AG04450 (cell line): ENCODE measurements at places on chromosomes 12 and 14. TPM values are rescaled to one million over a fixed set of nuclear protein-coding genes. Genes with fewer than 3 reads are reported as not detected.

PLEKHG7 gene
- 0.05 and 0.09 TPM in 2 replicates for polyA plus RNA-seq

RNASE3 gene
- not detected in 2 replicates for polyA plus RNA-seq

GLIPR1L1 gene
- polyA plus RNA-seq, result not detected in 2 replicates

IFI27L2 gene
- polyA plus RNA-seq, result 81.9 and 122 TPM in 2 replicates

AICDA gene
- polyA plus RNA-seq, result not detected in 2 replicates

CDCA3 gene
- polyA plus RNA-seq, result 11.6 and 12.5 TPM in 2 replicates

LUM gene
- polyA plus RNA-seq, result 236 and 307 TPM in 2 replicates

SYT1 gene
- polyA plus RNA-seq, result 5.0 and 6.8 TPM in 2 replicates

WSCD2 gene
- not detected in 2 replicates for polyA plus RNA-seq

ESYT1 gene
- 127 and 140 TPM in 2 replicates for polyA plus RNA-seq

LRRC10 gene
- not detected in 2 replicates for polyA plus RNA-seq

TMPRSS12 gene
- polyA plus RNA-seq, result not detected in 2 replicates

IAPP gene
- polyA plus RNA-seq, result not detected in 2 replicates

CMA1 gene
- not detected in 2 replicates for polyA plus RNA-seq

CNTN1 gene
- polyA plus RNA-seq, result 0.10 and 0.19 TPM in 2 replicates

RASSF9 gene
- polyA plus RNA-seq, result 0.06 and 0.16 TPM in 2 replicates

CHGA gene
- polyA plus RNA-seq, result not detected in 2 replicates

SIX4 gene
- polyA plus RNA-seq, result 17.7 and 21.8 TPM in 2 replicates

CCDC38 gene
- not detected in 2 replicates for polyA plus RNA-seq

EPYC gene
- polyA plus RNA-seq, result 0.11 TPM in 1 of 2 replicates, not detected in the other

TMEM63C gene
- polyA plus RNA-seq, result not detected in 2 replicates

PTGR2 gene
- polyA plus RNA-seq, result 4.5 and 6.9 TPM in 2 replicates

RGS6 gene
- not detected in 2 replicates for polyA plus RNA-seq

SERPINA3 gene
- polyA plus RNA-seq, result 1.8 and 2.4 TPM in 2 replicates

FOXG1 gene
- not detected in 2 replicates for polyA plus RNA-seq

SPTSSA gene
- 21.9 and 32.5 TPM in 2 replicates for polyA plus RNA-seq

LYZ gene
- polyA plus RNA-seq, result not detected in 2 replicates

RNASE4 gene
- 15.8 and 19.0 TPM in 2 replicates for polyA plus RNA-seq

CD63 gene
- polyA plus RNA-seq, result 1,757 and 1,955 TPM in 2 replicates

TEAD4 gene
- polyA plus RNA-seq, result 10.3 and 14.1 TPM in 2 replicates

TPPP2 gene
- polyA plus RNA-seq, result not detected in 2 replicates

OR4E2 gene
- polyA plus RNA-seq, result not detected in 2 replicates

CACNA2D4 gene
- polyA plus RNA-seq, result 0.22 and 0.36 TPM in 2 replicates

COX6A1 gene
- polyA plus RNA-seq, result 414 and 536 TPM in 2 replicates

LMNTD1 gene
- 0.57 TPM in 2 replicates for polyA plus RNA-seq

TEX22 gene
- 0.05 and 0.14 TPM in 2 replicates for polyA plus RNA-seq

TRAFD1 gene
- polyA plus RNA-seq, result 71.2 and 73.4 TPM in 2 replicates

RNASE1 gene
- not detected in 2 replicates for polyA plus RNA-seq

SNW1 gene
- 40.3 and 54.9 TPM in 2 replicates for polyA plus RNA-seq

SLC8B1 gene
- polyA plus RNA-seq, result 12.1 and 17.2 TPM in 2 replicates

KRT2 gene
- polyA plus RNA-seq, result not detected in 2 replicates

GSKIP gene
- 28.0 and 37.9 TPM in 2 replicates for polyA plus RNA-seq

MYF5 gene
- polyA plus RNA-seq, result not detected in 2 replicates

ZC3H14 gene
- polyA plus RNA-seq, result 99.8 and 102 TPM in 2 replicates

IL31 gene
- not detected in 2 replicates for polyA plus RNA-seq

CAPZA3 gene
- not detected in 2 replicates for polyA plus RNA-seq

IGF1 gene
- 0.01 and 0.10 TPM in 2 replicates for polyA plus RNA-seq

IFNG-AS1 gene
- not detected in 2 replicates for polyA plus RNA-seq

PCBP2 gene
- 286 and 408 TPM in 2 replicates for polyA plus RNA-seq

SLC41A2 gene
- polyA plus RNA-seq, result 2.7 and 3.6 TPM in 2 replicates

REC8 gene
- 1.5 and 2.5 TPM in 2 replicates for polyA plus RNA-seq

TRIM9 gene
- polyA plus RNA-seq, result 0.02 and 0.06 TPM in 2 replicates

DAZAP2 gene
- polyA plus RNA-seq, result 285 and 333 TPM in 2 replicates

AQP6 gene
- not detected in 2 replicates for polyA plus RNA-seq

FGF6 gene
- not detected in 2 replicates for polyA plus RNA-seq

DIO2 gene
- polyA plus RNA-seq, result 23.5 and 28.9 TPM in 2 replicates

TAS2R50 gene
- polyA plus RNA-seq, result 0.21 and 0.24 TPM in 2 replicates

NRIP2 gene
- polyA plus RNA-seq, result 0.66 and 0.99 TPM in 2 replicates
